Stimulated activated memory B cell treated with anti-CD40 and anti-IgM and Interleukin-4, amounts not matched to agents 10 μg/mL and 1 μg/mL and 100 μg/mL, for 72 hours (primary cell): ENCODE measurements at places on chromosomes 5 and 9.

GRCh38 chr5:169367861-169368260, 66.9 kb upstream of the SLIT3 start:
- ATAC-seq = no peak

GRCh38 chr5:150623152-150623877, 17.1 kb upstream of the SYNPO start:
- ATAC-seq = no peak

- no peak for ATAC-seq
Measured at GRCh38 chr5:177531209-177531940, 14.6 kb upstream of the DDX41 start.

DNA sequence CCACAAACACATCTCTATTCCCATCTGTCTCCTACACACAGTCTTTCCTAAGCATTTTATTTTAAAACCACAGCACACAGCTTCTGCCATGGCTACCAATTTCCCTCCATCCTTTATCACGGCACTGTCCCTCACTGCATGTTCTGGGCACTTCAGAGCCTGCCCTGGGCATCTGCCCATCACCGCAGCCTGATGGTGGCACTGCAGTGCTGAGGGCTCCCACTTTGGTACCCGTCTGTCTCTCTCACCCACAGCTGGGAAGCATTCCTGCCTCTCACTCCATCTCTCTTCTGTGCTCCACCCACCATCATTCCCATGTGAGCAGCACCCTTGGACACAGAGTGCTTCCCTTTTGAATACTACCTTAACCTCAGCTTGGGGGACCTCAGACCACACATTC, 31.7 kb downstream of the ZDHHC11 start:
- ATAC-seq = peak; percentile 2

GRCh38 chr5:172754596-172755356, 16.2 kb downstream of the DUSP1 start:
- no peak for ATAC-seq

DNA sequence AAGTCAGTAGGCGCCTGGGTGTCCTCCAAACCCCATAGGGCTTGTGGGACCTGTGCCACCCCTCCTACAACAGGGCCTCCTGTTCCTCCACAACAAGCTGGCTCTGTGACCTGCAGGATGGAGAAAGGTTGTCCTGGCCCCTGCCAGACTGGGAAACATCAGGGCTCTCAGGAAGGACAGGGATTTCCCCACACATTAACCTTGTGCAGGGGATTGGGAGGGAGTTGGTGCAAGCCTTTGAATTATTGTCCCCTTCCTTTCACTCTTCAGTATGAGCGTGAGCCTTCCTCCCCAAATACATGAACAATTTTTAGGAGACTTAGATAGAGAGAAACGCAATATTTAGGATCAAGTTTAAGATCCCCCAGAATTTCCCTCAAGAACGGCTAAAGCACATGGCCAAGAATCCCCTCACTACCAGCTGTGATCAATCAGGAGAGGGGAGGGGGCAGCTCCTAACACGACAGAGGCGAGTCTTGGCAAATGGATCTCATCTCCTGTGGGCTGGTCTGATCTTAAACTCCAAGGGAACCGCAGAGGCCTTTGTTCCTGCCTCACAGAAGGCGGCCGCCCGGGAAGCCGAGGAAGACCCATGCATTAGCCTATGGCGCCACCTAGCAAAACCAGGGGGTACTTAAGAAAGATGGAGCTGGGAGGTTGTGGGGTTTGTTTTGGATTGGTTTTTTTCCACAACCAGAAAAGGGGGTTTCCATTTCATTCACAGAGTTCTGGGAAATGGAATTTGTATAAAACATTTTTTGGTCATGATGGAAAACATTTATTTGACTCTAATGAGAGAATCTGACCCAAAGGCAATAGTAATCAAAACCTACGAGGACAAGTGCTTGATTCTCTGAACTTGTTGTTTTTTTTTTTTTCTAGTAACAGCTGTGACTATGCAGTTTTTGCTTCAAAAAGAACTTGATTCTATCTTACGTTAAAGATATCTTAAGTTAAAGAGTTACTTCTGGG, 36.1 kb upstream of the OSMR start:
- ATAC-seq = no peak

DNA sequence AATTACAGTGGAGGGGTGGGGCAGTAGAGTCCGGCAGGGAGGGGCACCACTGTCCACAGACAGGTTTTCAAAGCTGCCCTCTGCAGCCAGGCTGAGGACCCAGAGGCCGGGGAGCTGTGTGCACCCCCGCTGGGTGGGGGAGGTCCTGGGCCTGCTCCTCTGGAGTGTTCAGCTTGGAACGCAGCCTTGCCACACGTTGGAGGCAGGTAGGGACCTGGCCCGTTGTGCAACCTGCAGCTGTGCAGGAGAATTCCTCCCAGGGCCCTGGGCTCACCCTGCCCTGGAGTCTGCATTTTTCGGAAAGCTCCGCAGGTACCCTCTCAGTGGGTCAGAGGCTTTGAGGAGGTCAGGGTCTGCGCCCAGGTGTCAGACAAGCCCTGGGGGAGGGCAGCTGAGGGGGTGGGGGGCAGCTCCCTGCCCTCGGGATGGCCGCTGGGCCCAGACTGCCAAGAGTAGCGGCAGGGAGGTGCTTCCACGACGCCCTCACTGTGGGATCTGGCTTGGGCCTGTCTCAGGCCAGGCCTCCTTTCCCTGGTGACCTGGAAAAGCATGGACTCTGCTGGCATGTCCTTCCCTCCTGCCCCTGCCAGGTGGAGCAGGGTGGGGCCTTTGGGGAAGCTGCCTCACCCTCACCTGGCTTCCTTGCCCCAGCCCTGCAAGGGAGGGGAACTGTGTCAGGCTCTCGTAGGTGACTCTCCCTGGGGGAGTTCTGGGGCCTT, 29.5 kb downstream of the RXRA start:
- no peak for ATAC-seq

GRCh38 chr9:129759319-129759718, 6.5 kb upstream of the PTGES start:
- no peak for ATAC-seq

DNA sequence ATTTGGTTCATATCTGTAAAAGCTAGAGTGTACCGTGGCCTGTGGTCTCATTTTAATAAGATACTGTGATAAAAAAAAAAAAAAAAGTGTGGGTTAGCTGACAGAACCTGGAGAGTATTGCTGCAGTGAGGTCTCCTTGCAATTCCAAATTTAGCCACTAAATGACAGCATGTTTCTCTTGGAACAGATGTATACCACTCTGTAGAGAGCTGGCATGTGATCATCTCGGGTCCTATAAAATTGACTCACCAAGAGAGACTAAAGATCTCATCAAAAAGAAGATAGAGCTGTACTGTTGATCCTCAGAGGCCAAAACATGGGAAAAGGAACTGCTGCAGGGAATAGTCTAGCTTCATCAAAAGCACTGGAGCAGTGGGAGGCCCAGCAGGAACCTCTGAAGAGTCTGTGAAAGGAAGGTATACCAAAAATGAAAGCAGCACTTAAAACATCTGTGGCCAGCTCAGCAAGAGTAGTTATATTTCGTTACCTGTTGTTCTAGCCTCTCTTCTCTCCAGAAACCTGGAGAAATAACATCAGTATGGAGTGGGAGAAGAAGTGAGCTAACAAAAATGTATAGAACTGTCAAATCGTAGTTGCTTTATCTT, 826.8 kb downstream of the EFNA5 start:
- ATAC-seq = no peak
